ENCODE measurements at places on chromosomes 4 and X.
A peak's percentile ranks its signal among the peaks of the same experiment; 100 is the strongest.

- peak; percentile 69 for DNase-seq
These were observed 37.8 kb upstream of the SLC9A7 start for GRCh38 chrX:46796574-46797191.

GRCh38 chrX:75335127-75335458 is 61.2 kb downstream of the UPRT start:
- no peak for DNase-seq

GRCh38 chr4:99438405-99438780 is 3.3 kb upstream of the ADH7 start:
- DNase-seq, result no peak

- peak; percentile 84 for DNase-seq
These were observed 9.9 kb downstream of the PPAT start for GRCh38 chr4:56425518-56425917.

DNA sequence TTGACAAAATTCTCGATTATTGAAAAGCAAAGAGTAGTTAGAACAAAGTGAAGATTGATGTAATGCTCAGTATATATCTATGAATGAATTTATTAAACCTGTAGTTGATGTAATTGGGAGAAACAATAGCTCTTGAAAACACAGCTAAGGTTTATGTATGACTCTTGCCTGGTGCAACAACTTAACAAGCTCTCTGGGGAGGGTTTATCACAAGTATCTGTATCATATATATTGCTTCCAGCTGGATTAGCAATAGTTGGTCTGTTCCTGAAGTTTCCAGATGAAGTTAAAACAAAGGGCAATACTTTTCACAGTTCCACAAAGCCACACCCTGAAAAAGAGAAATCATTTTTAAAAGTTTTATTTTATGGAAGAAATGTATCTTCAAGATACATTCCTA is 91.4 kb downstream of the ARSJ start:
- DNase-seq, result no peak

DNA sequence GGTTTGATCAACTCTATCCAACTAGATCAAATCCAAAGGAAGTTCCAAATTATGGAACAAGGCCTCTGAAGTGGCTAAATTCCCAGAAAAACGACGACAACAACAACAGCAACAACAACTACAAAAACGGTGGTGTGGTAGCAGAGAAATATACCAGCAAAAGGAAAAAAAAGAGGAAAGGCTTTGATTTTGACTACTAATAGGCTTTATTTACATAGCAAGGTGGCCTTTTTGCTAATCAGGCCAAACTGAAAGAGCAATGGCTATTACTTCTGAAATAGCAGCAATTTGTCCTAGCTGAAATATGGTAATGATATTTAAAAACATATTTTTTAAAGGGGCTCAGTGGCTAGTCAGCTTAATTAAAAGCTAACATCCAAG is 40.8 kb upstream of the TMPRSS11E start:
- no peak for DNase-seq

GRCh38 chrX:134418317-134419113 is 41.5 kb upstream of the HPRT1 start:
- no peak for DNase-seq

- DNase-seq, result no peak
These were observed 225.4 kb downstream of the ARHGAP24 start for GRCh38 chr4:85700362-85700761.

DNA sequence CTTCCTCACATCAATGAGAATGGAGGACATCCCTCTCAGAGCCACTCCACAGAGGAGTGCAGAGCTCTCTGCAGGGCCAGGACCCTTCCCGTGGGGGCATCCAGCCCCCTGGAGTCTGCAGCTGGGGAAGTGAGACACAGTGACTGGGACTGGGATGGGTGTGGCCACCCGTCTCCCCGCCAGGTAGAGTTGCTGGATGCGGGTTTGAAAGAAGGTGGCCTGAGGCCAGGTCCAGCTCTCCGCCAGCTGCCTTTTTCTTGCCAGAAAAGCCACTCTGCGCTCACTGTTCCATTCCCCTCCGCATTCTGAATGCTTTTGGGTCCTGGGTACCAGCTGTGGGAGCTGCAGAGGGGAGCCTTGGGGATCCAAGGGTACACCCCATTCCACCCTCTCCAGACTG is 82.6 kb downstream of the ABLIM2 start:
- DNase-seq, result no peak

GRCh38 chrX:72045141-72045540 is 86.6 kb downstream of the RTL5 start:
- no peak for DNase-seq

DNA sequence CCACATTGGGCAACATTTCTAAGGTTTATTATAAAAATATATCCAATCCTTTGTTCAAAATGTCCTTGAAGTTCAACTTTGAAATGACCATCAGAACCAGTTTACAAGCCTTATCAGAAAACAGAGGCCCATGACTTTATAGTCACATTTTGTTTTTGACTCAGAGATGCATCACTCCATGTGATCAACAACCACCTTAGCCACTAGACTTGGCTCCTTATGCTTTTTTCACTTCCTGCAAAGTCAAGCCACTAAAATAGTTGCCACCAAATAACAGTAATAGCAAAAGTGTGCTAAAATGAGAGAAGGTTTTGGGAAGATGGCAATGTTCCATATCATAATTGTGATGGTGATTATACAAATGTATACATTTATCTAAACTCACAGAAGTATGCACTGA is 181.7 kb downstream of the MAML3 start:
- DNase-seq, result no peak

GRCh38 chrX:48913605-48914366 is 2.3 kb upstream of the SLC35A2 start:
- no peak for DNase-seq

GRCh38 chrX:1185561-1185960 is 26.9 kb downstream of the CRLF2 start:
- DNase-seq, result no peak

GRCh38 chr4:150773729-150774449 is 191.9 kb downstream of the MAB21L2 start:
- DNase-seq, result no peak

- no peak for DNase-seq
These were observed 87.3 kb upstream of the TET2 start for GRCh38 chr4:105059337-105059736.

GRCh38 chrX:69914781-69915180 is 135.0 kb downstream of the AWAT2 start:
- DNase-seq, result no peak

DNA sequence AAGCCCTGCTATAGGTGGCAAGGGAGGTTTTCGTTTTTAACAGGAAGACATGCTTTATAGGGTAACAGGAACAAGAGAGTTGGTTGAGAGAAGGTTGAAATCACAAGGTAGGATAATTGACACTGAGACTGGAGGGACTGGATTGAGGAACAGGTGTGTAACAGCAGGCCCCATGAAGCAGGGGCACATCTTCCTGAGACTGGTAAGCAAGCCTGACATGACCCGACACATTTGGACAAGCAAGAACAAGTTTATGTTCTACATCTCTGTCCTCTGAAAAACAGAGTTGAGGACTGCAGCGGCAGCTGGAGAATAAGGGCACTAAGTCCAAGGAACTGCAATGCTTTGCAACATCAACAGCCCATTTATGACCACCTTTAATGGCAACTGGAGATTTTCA is 5.2 kb downstream of the RPS4X start:
- no peak for DNase-seq

DNA sequence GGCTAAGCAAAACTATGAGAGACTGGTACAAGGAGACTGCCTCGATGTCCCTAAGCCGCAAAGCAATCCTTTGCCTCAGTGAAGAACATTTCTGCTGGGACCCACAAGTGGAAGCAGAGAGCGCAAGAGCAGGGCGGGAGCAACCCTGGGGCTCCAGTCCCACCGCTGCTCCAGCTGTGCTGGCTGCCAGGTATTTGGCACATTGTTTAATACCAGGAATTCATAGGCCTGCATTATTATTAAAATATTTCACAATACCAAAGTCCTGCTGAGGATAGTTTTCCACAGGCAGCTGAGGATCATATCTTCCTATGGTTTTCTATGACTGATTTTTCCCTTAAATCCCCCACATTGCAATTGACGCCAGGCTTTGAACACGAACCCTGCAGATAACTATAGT is 163.5 kb upstream of the TLL1 start:
- peak; percentile 15 for DNase-seq

- no peak for DNase-seq
These were observed 371.0 kb downstream of the BCOR start for GRCh38 chrX:39726771-39727170.

GRCh38 chrX:29285664-29286063 is 698.4 kb downstream of the IL1RAPL1 start:
- no peak for DNase-seq

GRCh38 chrX:134624046-134624430 is 34.2 kb downstream of the PLAC1 start:
- no peak for DNase-seq

- no peak for DNase-seq
These were observed 30.7 kb downstream of the HMX1 start for GRCh38 chr4:8840816-8841455.

DNA sequence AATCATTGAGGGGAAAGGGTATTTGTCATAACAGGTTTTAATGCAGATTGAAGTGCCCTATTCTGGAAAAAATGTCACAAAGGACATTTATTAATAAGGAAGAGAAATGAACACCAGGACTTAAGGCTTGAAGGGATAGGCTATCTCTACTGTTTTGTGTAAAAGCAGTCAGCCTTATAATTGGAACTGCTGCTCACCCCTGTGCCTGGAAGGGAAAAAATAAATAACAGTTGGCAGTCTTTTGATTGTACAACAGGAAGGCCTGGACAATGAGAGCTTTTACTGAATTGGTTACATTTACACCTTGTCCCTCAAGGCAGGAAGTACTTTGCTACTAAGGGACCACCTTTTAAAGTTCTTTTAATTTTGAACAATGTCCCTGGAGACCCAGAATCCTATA is 17.8 kb upstream of the MAGED4 start:
- no peak for DNase-seq

- DNase-seq, result no peak
These were observed 983.7 kb downstream of the STIM2 start for GRCh38 chr4:27844376-27844775.

DNA sequence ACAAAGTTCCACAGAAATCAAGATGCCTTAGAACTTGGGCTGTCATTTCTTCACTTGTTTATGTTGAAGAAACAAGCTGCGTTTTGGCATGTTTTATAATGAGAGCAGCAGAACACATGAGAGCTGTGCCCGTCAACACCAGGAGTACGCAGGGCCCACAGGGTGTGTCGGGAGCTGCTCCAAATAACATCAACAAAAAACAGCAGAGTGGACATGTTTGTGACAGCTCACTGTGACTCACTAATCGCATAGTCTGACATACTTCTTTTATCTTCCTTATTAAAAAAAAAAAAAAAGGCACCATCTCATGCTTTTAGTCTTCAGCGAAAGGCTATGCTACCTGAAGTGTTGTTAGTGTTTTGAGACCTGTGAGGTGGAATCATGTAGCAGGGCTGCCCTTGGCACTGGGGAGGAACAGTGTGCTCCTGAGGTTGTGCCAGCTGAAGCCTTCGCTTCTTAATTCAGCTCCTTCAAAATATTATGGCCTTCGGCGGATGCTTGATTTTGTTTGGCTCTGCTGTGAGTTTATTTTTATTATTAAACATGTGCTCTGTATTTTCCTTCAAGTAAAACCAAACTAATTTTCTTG is 32.8 kb downstream of the FHDC1 start:
- no peak for DNase-seq

- peak; percentile 71 for DNase-seq
These were observed at the start of gene YIPF6 for GRCh38 chrX:68498508-68499379. Gene YIPF6 (plus strand): TSS chrX:68499051. CDS start chrX:68499067, 16 bp downstream.

GRCh38 chr4:89871211-89871610 is 23.4 kb upstream of the MMRN1 start:
- DNase-seq, result peak; percentile 42

GRCh38 chrX:31606771-31607170 is 534.9 kb upstream of the FTHL17 start:
- no peak for DNase-seq

GRCh38 chr4:87046121-87046551 is 111.3 kb downstream of the AFF1 start:
- DNase-seq, result no peak
